ENCODE measurements at places on chromosomes 11 and 22.
A peak's percentile ranks its signal among the peaks of the same experiment; 100 is the strongest.

- no peak for DNase-seq
Measured at GRCh38 chr11:121538054-121538453, 85.3 kb upstream of the SORL1-AS1 start.

GRCh38 chr11:118233850-118234249, 9.0 kb upstream of the JAML start:
- no peak for DNase-seq

GRCh38 chr11:44467931-44468330, 97.5 kb upstream of the CD82 start:
- no peak for DNase-seq

DNA sequence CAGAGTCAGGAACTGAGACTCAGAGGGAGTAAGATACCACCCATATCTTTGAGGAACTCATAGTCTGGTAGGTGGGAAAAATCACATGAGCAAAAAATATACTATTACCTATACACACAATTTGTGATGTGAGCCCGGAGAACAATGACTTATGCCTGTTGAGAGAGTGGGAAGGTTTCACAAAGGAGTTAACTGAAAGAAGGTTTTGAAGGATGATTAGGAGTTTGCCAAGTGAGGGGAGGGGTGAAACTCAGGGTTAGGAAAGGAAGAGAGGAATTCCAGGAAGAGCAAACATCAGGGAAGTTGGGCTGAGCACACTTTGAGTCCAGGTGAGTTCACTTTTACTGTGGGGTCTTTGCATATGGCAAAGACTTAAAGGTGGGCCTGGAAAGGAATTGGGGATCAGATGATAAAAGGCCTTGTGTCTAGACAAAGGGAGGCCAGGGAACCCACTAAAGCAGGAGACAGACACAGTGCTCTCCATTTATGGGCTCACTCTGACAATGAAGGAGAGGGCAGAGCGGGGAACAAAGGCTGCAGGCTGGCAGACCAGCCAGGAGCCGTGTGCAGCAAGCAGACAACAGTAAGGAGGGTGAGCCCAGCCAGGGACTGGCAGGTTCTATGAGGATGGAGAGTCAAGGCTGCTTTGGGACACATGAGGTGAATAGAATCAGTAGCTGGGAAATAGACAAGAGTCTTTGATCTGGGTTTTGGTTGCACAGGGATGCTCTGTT, 33.1 kb downstream of the TSPAN18 start:
- DNase-seq = no peak

- no peak for DNase-seq
Measured at GRCh38 chr11:80023386-80023785, 582.6 kb upstream of the TENM4 start.

- DNase-seq = no peak
Measured at GRCh38 chr11:70952191-70952590, 300.2 kb downstream of the SHANK2 start.

DNA sequence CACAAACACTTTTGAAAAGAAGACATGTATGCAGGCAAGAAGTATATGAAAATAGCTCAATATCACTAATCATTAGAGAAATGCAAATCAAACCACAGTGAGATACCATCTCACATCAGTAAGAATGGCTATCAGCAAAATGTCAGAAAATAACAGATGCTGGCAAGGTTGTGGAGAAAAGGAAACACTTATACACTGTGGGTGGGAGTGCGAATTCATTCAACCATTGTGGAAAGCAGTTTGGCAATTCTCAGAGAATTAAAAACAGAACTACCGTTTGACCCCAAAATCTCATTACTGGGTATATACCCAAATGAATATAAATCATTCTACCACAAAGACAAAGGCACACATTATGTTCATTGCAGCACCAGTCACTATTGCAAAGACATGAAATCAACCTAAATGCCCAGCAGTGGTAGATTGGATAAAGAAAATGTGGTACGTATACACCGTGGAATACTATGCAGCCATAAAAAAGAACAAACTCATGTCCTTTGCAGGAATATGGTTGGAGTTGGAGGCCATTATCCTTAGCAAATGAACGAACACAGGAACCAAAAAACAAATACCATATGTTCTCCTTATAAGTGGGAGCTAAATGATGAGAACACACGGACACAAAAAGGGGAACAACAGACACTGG, 18.5 kb downstream of the MMP13 start:
- DNase-seq = no peak

DNA sequence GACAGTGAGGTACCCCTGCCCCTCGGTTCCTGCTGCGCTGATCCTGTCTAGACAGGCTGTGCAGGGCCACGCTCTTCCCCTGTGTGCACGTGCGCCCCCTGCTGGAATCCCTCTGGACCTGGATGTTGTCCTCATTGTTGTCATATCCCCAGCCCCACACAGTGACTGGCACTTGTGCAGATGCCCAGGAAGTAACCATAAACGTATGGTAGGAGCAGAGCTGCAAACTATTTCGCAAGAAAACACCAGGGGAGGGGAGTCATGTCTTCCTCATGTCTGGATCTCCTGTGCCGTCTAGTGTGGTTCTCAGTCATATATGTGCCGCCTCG, 114.7 kb downstream of the CRYBB2 start:
- peak; percentile 32 for DNase-seq

GRCh38 chr11:73404506-73405145, 28.4 kb downstream of the RELT start:
- DNase-seq = no peak

DNA sequence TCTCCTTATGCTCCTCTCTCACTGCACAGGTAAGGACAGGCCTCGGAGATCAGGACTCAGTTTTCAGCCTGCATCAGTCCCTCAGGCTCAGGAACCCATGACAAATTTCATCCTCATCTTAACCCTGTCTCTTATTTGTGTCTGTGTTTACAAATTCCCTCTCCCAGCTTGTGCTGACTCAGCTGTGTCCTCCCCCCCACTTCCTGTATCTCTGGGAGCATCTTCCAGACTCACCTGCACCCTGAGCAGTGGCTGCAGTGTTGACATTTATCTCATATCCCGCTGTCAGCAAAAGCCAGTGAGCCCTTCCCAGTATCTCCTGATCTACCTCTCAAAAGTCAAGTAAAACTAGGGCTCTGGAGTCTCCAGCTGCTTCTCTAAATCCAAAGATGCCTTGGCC, 65.6 kb upstream of the VPREB1 start:
- no peak for DNase-seq

GRCh38 chr11:129636926-129637325, 178.7 kb upstream of the TMEM45B start:
- DNase-seq = no peak

DNA sequence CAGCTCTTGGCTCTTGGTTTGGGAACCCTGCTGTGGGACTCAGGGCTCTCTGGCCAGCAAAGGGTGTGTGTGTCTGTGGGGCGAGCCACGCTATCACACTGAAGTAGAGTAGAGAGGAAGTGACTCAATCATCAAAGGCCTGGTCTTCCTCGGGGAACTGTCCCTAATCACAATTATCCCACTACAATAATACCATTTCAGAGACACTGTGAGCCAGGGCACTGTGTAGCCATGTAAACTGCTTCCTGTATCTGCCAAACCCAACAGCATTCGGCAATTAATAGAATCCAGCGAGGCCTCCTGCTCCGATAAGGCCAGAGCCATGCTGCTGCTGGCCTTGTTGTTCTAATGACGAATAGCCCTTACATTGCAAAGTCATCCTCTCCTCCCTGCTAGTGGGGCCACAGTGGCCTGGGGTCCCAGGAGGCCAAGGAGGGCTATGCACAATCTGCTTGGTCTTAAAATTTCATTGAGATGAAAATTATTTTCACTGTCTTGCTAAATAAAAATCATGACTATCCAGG, 49.8 kb upstream of the LMO2 start:
- DNase-seq = no peak

- no peak for DNase-seq
Measured at GRCh38 chr11:88102598-88102934, 72.7 kb downstream of the RAB38 start.

DNA sequence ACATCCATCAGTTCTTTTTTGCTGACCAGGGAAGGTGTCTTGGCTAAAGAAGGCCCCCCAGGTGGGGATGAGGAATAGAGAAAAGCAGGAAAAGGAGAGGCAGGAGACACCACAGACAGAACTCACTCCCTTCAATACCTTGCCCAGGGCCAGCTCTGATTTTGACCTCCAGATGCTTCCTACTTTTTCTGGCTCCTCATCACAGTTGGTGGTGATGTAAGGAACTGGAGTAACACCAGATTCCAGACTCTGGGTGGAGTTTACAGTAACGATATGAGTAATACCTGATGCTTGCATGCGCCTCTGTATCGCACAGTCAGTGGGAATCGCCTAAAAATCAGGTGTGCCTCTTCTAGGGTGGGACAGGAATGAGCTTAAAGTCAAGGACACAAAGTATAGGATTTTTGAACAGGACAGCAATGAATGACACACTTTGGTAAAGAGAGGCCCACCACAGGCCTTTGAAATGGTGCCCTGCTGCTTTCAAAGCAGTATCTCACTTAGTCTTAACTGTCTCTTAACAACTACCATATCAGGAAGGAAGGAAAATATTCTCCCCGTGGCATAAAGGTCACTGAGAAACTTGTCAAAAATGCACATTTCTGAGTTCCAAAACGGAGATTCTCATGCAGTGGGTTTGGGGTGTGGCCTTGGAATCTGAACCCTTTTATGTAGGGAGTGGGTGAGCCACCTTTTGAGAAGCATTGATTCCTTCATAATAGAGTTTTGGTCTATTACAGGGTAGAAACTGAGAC, 140.8 kb downstream of the SNX19 start:
- DNase-seq = no peak

DNA sequence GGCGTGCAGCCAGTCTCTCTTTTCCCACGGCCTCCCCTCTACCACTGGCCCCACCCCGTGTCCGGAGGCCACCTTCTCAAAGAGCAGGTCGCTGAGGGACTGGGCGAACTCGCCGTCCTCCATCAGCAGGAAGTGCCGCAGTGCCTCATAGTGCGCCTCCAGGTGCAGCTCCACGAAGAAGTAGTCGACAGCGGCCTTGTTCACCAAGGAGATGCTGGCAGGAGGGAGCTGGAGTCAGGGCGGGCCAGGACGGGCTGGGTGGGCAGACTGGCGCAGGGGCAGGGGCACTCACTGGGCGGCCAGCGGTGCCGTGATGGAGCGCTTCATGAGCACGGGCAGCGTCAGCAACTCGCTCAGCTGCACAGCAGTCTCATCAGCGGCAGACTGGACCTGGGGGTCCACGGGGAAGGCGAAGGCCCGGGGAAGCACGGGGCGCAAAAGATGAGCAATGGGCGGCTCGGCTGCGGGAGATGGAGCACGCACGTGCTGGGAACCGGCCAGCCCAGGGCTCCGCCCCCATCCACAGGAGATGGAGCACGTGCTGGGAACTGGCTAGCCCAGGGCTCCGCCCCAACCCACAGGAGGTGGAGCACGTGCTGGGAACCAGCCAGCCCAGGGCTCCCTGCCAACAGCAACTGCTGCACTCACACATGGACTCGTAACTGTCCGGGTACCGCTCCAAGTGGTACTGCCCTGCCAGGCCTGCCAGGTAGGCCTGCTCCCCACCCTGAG, 18.4 kb downstream of the SELENOO start:
- DNase-seq = no peak

DNA sequence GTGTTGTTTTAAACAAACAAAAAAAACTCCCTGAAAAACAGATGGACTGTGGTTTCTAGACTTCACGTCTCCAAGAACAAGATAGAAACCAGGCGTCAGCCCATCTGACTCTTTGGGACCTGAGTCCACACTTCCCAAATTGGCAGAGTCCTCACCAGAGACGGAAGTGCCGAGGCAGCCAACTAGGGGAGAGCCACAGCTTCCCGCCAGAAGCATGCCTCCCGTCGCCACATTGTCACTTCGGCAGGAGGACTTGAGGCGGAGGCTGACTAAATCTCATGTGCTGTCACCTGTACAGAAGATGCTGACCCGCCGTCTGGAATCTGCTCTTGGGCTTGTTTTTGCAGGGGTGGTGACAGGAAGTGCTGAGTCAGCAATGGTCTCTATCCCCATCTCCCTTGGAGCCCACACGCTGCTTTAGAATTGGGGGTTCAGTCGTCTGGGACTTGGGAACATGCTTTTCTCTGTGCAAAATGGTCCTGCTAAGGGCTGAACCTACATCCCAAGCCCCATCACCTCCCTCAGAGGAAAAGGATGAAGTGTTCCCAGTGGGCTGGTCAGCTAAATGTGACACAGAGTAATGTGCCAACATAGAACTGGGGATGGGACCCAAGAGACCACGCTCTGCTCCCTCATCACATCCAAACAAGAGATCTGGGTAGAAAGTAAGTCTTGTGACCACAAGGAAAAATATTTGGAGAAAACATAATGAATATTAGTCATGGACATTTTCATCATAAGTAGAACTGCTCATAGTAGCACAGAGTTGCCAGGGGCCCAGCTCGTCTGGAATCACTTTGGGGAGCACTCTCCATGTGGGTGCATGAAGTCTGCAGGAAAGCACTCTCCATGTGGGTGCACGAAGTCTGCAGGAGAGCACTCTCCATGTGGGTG, 152.9 kb downstream of the SNX19 start:
- no peak for DNase-seq

DNA sequence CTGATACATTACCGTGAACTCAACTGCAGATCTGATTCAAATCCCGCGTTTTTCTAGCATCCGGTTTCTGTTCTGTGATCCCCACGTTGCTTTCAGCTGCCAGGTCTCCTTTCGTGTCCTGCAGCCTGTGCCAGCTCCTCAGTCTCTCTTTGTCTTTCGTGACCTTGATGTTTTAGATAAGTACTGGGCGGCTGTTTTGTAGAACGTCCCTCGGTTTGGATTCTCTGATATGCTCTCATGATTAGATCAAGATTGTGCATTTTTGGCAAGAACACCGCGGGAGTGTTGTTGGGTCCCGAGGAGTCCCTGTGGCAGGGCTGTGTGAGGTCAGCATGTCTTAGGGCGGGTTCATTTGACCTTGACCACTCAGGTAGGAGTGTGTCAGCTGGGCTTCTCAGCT, 38.6 kb downstream of the KCNQ1 start:
- DNase-seq = no peak

DNA sequence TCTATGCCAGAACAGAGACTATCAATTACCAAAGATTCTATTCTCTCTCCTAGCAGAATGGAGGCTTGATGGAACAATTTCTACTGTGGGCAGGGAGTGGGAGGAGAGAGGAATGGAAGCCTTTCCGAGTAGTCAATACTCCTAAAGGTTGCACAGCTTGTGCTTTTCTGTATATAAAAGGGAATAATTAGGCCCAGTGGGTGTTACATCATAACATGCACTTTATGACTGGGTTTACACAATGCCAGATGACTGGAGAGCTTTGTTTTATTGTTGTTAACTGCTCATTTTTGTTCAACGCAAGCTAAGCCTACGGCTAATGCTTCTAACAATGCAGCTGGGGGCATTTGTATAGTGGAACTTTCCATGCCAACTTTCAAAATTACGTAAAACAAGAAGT, 2237.9 kb upstream of the RAG2 start:
- no peak for DNase-seq

- DNase-seq = no peak
Measured at GRCh38 chr11:44597358-44598012, 32.0 kb downstream of the CD82 start.

DNA sequence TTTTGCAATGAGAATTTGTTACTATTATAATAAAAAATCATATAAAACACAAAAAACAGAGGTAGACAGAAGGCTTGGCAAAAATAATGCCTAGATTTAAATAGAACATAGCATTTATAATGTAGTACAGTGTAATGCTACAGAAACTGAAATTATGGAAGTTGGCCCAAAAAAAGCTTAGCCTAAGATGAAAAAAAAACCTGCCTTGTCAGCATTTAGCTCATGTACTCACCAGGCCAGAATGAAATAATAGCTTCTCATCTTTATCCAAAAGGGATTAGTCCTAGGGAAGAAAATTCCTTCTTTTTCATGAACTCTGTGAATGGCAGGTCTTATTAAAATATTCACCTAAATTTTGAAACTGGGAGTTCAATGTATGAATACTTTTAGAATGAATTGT, 951.1 kb downstream of the LRRC4C start:
- DNase-seq = no peak

All from activated CD8-positive, alpha-beta memory T cell treated with anti-CD3 and anti-CD28 coated beads, Interleukin-2, amount 50 U/mL, for 4 hours (primary cell).